ENCODE measurements at places on chromosomes 4 and X.

DNA sequence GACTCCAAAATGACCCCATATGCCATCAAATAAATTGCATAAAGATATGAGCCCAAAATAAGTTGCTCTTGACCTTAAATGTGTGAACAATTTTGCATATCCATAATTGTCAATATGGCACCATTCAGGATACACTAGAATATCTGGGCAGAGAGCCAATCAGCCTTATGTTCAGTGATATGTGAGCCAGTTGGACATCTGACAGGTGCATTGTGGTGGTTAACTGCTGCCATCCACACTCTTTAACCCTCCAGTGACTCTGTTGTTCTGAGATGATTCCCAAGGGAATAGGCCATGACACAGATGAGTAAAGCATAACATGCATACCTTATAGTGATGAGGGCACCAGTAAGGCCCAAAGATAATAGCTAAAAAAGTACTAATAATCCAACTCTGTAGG lies 500.1 kb downstream of the PCDH18 start:
- DNase-seq = no peak

DNA sequence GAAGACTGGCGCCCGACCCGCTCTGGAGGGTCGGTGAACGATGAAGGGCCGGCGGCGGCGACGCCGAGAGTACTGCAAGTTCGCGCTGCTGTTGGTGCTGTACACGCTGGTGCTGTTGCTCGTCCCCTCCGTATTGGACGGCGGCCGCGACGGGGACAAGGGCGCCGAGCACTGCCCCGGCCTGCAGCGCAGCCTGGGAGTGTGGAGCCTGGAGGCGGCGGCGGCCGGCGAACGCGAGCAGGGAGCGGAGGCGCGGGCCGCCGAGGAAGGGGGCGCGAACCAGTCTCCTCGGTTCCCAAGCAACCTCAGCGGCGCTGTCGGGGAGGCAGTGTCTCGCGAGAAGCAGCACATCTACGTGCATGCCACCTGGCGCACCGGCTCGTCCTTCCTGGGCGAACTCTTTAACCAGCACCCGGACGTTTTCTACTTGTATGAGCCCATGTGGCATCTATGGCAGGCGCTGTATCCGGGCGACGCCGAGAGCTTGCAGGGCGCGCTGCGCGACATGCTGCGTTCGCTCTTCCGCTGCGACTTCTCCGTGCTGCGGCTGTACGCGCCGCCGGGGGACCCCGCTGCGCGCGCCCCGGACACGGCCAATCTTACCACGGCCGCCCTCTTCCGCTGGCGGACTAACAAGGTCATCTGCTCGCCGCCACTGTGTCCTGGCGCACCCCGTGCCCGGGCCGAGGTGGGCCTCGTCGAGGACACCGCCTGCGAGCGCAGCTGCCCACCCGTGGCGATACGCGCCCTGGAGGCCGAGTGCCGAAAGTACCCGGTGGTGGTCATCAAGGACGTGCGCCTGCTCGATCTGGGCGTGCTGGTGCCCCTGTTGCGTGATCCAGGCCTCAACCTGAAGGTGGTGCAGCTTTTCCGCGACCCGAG lies 568 bp downstream of the CHST7 start:
- peak; percentile 62 for DNase-seq

DNA sequence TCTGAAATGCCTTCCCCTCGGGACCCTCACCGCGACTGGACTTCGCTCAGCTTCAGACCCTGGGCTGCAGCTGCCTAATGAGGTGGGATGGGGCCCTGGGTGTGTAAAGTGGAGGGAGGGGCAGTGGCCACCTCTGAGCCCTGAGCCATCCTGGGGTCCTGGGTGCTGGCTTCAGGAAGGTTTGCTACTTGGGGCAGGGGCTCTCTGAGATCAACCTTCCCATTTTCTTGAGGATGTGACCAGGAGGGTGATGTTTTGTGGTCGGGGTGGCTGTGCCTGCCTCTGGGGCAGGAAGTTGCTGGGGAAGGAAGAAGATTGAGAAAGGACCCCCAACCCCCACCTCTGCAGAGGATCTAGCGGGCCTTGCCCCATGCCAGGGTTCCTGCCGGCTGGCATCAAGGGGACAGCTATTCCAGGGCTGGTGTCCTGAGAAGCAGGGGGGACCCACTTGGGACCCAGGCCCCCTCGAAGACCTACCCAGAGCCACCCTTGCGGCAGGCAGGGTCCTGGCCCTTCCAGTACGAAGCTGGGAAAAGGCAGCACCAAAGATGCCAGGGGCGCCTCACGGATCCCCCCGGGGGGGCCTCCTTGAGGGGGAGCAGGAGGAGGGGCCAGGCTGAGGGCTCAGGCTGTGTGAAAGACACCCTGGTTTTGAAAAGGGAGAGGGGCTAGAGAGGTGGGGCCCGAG lies 6.5 kb downstream of the SH3BP2 start:
- peak; percentile 33 for DNase-seq

GRCh38 chrX:39891781-39892180 lies 206.0 kb downstream of the BCOR start:
- DNase-seq = no peak

- no peak for DNase-seq
Observed at GRCh38 chr4:128350449-128351045, 62.9 kb upstream of the PGRMC2 start.

DNA sequence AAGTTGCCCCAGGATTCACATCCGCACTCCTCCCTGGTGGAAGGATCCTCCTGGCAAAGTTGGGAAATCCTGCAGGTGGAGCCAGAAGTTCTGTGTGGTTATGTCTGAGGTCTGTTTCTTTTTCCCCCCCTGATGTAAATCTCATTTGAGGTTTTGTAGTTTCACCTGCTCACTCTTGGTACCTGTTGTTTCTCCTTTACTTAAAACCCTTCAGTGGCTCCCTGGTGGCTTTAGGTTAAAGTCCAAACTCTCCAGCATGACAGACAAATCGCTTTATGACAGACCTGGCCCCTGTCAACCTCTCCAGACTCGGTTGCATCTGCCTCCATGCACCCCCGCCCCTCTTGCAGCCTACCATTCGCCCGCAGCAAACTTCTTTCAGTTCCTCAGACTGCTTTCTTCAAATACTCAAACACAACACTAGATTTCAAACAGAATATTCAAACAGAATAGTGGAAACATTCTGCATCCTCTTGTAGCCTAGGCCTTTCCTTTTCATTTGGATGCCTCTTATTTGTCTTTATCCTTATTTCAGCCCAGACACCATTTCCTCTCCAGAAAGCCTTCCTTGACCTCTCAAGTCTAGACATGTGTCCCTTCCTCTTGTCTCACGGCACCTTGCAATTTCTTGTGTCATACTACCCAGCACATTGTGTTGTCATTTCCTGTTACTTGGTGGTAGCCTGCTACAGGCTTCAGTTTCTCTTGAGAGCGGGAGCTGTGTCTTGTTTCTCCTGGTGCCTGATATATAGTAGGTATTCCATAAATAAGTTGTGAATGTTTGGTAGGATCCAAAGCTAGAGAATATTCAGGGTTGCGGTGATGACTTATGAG lies 24.8 kb downstream of the IL13RA1 start:
- no peak for DNase-seq

- DNase-seq = no peak
Observed at GRCh38 chr4:19650903-19651864, 600.5 kb upstream of the SLIT2 start.

DNA sequence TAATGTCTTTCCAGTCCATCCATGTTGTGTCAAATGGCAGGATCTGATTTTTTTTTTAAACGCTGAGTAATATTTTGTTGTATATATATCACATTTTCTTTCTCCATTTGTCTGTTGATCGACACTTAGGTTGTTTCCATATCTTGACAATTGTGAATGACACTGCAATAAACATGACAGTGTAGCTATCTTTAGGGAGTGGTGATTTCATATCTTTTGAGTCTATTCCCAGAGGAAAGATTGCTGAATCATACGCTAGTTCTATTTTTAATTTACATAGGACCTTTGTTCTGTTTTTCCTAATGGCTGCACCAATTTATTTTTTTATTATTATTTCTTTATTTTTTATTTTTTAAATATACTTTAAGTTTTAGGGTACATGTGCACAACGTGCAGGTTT lies 470.7 kb downstream of the CCSER1 start:
- DNase-seq = no peak

DNA sequence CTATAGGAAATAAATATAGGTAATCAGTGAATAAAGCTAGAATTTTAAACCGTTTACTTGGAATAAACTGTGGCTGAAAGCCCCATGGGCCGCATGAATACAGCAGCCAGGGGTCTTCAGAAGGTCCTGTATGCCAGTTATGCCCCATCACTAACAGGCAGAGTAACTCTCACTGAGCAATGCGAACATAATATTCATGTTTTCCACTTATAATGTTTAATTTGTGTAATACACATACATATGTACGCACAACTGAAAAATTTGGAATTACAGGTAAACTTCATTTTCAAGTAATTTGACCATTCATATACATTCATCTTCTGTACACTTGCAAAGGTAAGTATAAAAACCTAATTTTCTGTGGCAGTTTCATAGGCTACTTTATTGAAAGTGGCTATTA lies 526.2 kb upstream of the ATOH1 start:
- no peak for DNase-seq

DNA sequence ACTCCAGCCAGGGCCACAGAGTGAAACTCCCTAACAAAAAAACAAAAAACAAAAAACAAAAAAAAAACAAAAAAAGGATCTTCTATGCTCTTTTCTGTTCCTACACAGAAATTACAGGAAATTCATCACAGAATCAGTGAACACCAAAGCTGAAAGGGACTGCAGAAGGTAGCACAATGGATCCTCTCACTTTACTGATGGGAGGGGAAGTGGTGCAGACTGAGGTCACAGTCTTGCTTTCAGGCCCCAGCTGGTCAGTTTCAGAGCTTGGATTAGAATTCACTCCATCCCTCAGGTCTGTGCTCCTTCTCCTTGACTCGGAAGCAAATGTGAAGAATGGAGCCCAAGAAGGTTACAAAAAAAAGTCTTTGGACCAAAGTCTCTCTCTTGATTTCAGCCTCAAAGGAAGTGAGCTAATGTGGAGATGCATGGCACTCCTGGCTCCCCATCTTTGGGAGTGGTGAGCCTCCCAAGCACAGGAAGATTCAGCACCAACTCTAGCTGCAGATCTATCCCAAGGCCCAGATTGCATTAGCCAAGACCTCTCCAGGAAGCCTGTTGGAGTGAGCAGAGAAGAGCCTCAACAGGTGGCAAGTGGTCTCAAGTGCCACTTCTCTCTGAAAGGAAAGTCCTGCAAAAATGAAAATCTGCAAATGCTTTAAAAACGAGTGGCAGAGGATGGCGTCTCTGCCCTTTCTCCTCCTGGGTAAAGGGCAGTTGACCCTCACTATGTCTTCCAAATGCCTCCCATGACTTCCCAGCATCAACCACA lies 176.0 kb downstream of the MAML3 start:
- no peak for DNase-seq

DNA sequence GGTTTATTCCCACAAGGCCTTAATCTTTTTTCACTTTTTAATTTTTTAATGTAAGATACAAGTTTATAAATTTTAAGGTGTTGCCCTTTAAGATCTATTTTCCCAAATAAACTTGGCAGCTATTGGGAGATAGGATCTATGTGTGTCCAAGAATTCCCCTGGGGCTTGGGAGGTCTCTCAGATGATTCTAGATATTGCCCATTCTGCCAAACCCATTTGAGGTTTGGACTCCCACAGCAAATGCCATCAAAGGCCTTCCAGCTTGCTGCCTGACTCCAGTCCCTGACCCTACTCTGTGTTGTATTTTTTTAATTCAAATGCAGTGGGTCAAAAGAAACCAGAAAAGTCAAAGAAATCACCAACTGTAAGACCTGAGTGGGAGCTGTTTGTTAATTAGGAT lies 120.0 kb upstream of the CHRDL1 start:
- DNase-seq = no peak

DNA sequence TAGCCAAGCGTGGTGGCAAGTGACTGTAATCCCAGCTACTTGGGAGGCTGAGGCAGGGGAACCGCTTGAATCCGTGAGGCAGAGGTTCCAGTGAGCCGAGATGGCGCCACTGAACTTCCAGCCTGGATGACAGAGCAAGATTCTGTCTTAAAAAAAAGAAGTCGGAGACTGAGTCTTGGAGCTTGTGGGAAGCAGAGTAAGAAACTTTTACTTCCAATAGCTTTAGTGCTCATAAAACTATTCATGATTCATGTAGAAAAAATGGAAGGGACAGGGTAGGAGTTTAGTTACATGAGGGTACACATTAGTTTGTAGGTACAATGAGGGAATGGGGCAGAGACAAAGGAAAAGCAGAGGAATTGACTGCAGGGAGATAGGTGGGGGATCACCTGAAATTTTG lies 19.3 kb downstream of the RAP2C start:
- no peak for DNase-seq

DNA sequence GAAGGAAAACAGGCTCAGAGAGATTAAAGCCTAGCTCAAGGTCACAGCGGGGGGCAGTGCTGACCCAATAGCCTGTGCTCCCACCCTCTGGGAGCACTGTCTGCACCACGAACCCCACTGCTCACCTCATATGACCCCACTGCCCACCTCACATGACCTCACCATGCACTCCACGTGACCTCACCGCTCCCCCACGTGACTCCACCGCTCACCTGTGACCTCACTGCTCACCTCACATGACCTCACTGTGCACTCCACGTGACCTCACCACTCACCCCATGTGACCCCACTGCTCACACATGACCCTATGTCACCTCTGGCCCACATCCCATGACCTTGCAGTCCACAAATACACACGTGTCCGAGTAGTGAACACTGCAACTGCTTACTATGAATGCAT lies 55.4 kb downstream of the ACOX3 start:
- no peak for DNase-seq

- no peak for DNase-seq
Observed at GRCh38 chr4:173019664-173020063, 148.9 kb upstream of the GALNT7 start.

GRCh38 chr4:8405516-8405875 lies 35.0 kb downstream of the ACOX3 start:
- DNase-seq = no peak

DNA sequence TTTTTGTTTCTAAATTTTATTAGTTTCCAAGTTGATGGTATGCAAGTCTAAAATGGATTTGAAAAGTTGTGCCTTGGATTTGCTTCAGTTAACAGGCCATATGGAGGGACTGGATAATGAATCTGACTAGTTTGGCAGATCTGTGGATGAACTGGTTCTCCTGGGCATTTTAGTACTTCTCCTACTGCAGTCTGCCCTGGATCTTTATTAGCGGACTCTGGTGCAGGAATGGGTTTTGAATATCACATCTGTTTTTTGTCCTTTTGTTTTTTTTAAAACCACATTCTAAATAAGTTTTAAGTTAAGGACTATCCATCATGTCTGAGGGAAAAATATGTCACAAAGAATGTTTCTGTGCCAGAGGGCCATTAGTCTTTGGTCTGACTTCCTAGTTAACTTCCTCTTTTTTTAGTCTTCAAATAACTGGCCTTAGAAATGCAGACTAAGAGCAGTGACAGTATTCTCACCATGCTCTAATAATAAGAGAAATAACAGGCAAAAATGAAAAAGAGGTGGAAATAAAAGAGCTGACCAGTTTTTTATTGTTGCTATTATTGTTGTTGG lies 13.9 kb upstream of the DCK start:
- DNase-seq = no peak

DNA sequence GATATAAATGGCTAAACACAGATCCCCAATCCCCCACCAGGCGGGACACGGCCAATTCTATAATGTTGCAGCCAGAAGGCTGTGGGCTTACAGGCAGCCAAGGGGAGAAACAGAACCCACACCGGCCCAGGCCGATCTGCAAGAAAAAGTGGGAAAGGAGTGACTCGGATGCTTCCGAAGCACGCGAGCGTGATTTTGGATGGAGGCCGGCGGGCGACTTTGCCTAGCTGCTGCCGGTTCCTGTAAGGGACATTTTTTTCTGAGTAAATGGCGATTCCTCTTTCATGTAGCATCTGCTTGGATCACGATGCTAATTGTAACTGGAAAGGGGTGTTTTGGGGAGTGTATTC lies 470.2 kb downstream of the PCDH19 start:
- no peak for DNase-seq

Measured in right forelimb (tissue), 1 donor.